ENCODE measurements at places on chromosomes 13 and 19.
A peak's percentile ranks its signal among the peaks of the same experiment; 100 is the strongest.

DNA sequence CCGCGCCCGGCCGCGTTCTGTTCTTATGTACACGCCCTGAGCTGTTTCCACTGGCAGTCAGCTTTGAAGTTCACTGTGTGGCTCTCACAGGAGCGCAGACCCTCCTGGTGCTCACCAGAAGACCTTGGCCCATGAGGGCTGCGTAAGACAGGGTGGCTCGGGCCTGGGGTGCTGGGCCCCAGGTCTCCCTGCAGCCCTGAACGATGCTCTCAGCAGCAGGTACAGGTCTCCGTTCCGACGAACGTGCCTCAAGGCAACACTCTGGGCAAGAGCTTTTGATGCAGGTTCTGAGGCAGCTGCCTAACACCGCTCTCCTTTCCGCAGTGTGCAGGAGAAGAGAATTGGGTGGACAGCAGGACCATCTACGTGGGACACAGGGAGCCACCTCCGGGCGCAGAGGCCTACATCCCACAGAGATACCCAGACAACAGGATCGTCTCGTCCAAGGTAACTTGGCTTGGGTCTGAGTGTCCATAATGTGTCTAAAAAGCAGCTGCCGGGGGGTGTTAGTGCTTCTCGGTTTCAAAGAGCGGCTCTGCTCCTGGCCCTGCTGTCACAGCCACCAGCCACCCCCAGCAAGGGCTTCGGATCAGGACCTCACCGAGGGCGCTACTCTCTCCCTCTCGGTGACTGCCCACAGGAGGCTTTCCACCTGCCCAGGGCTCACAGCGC, 95.1 kb downstream of the ATP11A start:
- DNase-seq = no peak

DNA sequence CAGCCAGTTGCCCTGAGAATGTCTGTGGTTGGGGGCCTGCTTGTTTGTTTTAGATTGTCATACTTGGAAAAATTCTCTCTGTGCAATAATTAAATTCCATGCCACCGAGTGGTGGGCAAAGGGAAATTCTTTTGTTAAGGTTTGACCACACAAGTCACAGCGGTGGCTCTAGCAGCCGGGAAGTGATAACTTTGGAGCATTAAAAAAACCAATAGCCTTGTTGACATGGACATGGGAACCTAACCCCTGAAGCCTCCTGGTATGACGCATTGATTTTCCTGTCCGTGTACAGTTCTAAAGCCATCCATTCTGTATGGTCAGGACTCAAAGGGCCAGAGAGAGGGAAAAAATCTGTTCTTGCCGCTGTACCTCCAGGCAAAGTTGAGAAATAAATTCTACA, 384.9 kb upstream of the ZNF507 start:
- no peak for DNase-seq

DNA sequence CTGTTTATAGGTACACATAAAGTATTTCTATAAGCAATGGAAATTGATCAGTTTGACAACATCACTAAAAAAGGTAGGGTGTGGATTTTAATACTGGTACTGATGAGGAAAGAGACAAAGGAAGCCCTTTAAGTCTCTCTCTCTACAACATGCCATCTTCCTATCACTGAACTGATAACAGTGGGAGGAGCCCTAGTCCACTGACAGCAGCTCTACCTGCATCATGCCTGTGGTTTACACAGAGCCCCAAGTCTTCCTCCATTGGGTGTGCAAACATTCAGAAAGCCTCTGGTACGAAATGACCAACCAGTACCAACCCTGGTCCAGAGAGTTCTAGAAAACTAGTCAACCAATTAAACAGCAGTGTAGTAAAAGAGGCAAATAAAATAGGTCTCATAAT, 53.4 kb downstream of the KLF12 start:
- no peak for DNase-seq

GRCh38 chr19:39555883-39556282, 15.9 kb upstream of the EID2 start:
- no peak for DNase-seq

DNA sequence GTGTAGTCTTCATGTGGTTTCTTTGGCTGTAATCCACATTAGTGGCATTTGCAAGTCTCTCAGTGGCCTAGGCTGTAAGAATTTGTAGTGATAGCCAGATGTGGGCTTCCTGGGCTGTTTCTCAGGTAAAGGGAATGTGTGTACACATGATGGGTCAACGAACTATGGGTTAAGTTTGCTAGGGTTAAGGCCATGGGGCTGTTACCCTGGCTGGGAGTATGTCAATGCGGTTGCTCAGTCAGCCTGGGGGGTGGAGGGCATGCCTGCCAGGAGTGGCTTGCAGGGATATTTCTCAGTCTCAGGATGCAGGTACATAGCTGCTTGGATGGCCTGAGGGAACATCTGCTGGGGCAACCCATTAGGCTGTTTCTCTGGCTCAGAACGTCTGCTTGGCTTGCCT, 13.4 kb downstream of the CYSLTR2 start:
- no peak for DNase-seq

GRCh38 chr13:74134777-74135325, 647 bp upstream of the KLF12 start:
- no peak for DNase-seq

DNA sequence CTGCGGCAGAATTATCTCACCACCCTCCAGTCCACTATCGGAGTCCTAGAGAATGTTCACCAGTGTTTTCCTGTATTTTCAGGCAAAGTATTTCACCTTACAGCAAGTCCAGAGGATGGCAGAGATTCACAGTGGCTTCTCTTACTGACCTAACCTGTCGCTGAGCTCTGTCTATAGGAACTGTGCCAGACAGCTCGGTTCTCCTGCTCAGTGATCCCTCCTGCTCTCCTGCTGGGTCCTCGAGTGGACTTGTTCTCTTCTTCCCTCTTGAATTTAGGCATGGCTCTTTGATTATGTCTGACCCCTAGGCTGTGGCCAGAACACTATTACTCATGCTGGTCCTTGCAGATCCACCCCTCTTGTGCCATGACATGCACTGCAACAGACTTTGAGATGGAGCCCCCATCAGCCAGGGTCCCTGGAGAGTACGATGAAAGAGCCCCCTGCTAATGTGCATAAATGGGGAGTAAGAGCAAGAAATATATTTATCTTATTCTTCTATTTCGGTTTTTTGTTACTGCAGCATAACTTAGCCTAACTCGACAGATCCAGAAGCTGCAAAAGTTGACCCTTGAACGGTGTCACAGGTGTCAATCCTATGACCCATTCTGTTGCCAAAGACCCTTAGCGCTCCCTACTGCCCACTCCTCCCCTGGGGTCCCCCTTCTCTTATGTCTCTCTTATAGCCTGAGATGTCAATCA, 439.4 kb downstream of the ZNF536 start:
- no peak for DNase-seq

DNA sequence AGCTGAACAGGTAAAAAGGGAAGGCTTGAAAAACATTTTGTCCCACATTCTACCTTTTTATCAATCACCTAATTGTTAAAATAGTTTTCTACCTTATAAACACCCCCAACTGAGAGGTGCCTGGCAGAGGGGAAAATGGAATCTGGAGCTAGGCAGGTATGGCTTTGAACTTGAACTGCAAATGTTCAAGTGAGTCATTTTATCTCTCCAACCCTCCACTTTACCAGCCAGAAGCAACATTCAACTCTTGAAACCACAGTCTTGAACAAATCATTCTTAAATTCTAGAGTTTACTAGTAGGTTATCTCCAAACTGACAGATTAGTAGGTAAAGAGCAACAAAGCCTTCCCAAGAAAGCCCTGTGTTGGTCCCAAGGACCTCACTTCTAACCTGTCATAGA, 116.9 kb downstream of the ABCC4 start:
- DNase-seq = no peak

DNA sequence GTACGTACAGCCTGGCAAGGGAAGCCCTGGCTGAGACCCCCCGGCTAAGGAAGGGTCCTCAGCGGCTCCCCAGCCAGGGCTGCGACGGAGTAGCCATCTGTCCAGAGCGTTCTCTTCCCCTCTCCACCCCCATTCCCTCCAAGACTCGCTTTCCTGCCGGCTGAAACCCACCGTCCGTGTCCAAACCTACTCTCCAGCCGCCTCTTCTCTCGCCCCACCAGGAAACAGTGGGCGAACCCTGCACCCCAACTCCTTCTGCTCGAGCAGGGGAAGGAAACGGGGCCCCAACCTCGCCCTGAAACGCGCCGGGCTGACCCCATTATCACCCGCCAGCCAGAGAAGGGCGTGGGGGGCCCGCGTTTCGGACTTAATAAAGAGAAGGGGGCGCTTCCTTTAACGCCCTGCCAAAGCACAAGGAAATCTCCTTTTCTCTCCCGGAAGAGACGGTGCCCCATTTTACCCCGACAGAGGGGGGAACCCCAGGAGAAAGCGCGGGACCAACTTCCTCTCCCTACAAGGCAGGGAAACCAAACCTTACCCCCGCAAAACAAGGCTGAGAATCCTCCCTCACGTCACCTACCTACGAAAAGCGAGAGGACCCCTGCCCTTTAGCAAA, 2.5 kb downstream of the ZC3H4 start:
- DNase-seq = no peak

- DNase-seq = peak; percentile 68
These were observed 4.3 kb downstream of the HPN start for GRCh38 chr19:35045667-35046300.

GRCh38 chr13:76226941-76227340, 590.8 kb downstream of the LMO7 start:
- no peak for DNase-seq

GRCh38 chr13:106367361-106367971, 168.0 kb downstream of the EFNB2 start:
- no peak for DNase-seq

GRCh38 chr19:38924388-38924787, 6.2 kb downstream of the SARS2 start:
- DNase-seq = no peak

DNA sequence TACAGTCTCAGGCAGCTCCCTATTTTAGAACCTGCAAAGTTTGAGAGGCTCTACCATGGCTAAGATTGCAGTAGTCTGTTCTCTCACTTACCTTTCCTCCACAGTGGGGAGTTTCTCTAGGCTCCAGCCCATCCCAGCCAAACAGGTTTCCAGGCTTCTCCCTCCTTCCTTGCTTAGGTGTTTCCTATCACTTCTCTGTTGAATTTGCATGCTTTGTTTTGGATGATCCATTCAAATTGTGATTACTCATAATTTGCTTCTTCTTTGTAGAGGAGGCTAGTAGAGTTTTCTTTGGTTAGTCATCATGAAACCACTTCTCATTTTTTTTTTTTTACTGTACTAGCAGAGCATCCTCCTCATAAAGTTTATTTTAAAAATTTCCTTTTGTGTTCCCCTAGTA, 1242.2 kb upstream of the MIR17HG start:
- DNase-seq = no peak

DNA sequence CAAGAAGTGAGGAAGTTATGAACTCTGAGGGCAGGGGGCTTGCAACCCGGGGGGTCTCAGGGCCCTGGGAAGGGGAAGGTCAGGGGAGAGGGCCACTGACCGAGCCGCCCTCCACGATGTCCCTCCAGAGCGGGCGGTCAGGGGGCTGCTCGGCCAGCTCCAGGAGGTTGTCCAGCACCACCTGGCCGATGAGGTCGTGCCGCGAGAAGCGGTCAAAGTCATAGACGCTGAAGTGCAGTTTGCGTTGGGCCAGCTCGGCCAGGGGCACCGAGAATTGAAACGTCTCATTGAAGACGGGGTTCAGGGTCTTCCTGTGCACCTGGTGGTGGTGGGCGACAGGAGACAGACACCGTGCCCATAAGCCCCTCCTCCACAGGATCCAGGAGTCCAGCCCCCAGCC, 10.5 kb downstream of the SYT3 start:
- DNase-seq = no peak

- DNase-seq = no peak
These were observed 168.4 kb downstream of the PCDH9 start for GRCh38 chr13:67061750-67062149.

DNA sequence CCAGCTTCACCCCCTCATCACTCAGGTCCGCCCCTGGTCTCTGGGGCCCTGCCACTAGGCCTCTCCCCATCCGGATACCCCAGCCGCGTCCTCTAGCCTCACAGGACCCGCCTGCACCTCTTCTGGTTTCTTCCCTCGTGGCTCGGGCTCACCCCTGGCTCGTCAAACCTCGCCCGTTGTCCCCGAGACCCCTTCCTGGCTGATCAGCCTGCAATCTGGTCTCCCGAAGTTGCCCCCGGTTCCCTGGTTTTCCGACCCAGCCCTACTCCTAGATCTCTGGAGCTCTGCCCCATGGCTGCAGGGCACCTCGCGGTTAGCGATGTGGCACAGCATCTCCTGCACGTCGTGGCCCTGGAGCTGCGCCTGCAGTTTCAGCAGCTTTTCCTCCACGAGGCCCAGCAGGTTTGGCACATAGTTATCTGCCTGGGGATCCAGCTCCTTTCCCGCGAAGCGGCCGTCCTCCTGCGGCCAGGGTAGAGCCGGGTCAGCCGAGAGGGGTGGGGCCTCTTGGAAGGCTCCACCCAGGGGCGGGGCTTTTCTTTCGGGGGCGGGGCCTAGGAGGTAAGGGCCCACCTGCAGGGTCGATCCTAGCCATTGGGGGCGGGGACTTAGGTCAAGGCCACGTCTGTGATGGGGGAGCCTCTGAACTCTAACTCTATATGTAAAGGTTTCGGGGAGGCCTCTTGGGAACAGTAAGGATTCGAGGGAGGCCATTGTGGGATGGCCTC, 2.4 kb upstream of the RGL3 start:
- DNase-seq = peak; percentile 33

GRCh38 chr19:15028490-15028889, 20.8 kb upstream of the CASP14 start:
- no peak for DNase-seq

GRCh38 chr19:16070366-16070990, 5.8 kb upstream of the TPM4 start:
- DNase-seq = peak; percentile 88

GRCh38 chr13:46507981-46508380, 45.0 kb upstream of the LRCH1 start:
- no peak for DNase-seq

DNA sequence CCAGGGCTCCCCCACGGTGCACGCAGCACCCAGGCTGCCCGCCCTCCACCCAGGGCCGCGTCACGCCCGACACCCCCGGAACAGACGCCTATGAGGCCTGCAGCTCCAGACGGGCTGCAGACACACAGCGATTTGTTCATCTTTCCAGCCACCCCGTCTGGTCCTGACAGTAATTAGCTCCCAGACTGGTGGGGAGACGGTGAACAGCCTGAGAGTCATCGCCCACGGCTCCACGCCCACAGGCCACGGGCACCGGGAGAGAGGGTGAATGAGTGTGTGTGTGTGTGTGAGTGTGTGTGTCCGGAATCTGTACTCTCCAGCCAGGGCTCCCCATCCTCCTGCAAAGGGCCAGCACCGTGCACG, 18.1 kb downstream of the GADD45B start:
- DNase-seq = no peak

DNA sequence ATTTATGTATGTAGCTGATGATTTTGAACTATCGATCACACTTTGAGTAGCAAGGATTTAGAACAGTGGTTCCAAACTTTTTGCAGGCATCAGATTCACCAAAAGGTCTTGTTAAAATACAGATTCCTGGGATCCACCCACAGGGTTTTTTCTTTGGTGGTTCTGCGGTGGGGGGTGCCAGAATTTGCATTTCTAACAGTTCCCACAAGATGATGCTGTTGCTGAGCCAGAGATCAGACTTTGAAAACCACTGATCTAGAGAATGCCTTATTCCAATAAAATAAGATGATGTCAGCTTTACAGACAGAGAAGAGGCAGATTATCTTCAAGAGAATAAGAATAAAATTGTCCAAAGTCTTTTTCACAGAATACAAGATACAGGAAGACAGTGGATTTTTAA, 80.9 kb upstream of the SHISA2 start:
- DNase-seq = peak; percentile 34

Data from Jurkat, Clone E6-1 (cell line).